ENCODE measurements at places on chromosomes 5 and 9. TPM values are rescaled to one million over a fixed set of nuclear protein-coding genes. Genes with fewer than 3 reads are reported as not detected.
A peak's percentile ranks its signal among the peaks of the same experiment; 100 is the strongest.

- DNase-seq, result peak; percentile 68
Observed at GRCh38 chr5:43037636-43038495, 2.3 kb downstream of the ANXA2R start.

DNA sequence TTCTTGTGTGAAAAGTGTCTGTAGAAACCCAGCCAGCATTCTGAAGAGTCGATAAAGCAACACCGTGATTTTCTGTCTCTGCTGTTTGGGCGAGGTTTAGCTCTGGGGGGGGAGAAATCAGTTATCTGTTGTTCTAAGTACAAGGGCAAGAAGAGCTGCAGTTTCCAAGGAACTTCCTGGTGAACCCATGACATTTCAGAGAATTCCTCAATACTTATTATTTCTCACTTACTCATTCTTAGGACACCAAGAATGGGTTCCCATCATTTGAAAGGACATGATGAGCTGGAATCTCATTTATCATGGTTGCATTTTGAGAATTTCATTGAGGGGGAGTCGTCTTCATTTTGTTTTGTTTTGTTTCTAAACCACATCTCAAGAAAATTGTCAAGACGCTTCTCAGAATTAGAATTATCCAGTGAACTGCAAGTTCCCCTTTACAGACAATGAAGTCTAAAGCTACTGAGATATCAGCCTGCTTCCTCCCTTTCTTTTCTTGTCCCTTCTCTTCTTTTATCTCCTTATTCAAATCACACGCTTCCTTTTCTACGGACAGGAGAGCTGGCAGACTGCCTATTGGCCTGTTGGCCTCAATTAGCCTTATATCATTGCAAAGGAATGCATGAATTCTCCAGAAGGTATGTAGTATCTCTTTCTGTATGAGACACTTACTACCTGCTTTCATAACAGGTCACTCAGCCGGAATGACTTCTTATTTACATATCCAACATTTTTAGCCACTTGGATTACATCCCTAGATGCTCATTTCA is 53.7 kb downstream of the ZNF462 start:
- no peak for DNase-seq

DNA sequence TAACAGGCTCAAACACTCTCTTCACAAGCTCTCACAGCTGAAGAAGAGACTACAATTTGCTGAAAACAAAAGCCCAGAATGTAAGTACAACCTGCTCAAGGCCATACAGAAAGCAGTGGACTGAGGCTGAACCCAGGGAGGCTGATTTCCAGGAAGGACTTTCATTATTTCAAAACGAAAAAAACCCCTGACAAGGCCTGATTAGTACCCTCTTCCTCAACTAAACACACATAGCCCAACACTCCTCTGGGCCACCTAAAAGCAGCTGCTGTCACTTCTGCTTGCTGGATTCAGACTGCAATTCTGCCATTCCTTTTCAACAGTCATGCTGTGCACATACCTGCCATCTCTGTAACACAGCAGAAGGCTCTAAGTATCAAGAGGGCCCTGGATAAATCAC is 18.2 kb downstream of the NRG2 start:
- no peak for DNase-seq

Gene SLC6A7
- 33.1 TPM for polyA plus RNA-seq

DNA sequence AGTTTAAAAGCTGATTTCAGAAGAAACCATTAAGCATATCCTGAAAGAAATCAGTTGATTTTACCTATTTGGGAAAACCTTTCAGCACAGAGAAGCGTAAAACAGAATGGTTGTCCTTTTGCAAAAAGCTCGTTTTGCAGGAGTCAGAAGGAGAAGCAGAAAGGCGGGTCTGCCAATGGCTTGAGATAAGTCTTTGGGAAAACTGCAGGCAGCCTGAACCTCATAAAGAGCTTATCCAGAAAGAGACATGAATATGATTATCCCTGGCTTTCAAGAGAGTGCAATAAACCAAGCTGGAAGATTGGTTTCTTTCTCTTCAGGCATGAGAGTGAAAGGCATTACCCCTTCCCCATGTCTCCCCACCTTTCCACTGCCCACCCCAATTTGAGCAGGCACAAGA is 353.3 kb downstream of the ARHGEF28 start:
- no peak for DNase-seq

DNA sequence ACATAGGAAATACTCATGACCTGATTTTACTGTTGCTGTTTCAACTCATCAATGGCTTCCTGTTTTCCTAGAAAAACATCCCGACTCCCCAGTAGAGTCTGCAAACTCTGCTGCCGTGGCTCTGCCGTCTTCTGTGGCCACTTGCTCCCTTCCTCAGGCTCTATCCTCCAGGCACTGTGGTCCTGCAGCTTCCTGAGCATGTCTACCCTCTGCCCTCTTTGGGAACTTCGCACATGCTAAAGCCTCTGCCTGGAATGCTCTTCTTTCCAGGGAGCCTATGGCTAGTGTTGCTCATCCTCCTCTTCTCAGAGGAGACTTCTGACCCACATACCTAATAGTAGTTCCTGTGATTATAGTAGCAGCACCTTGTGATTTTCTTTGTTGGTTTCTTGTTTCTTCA is 256.9 kb downstream of the MAN2A1 start:
- DNase-seq, result no peak

DNA sequence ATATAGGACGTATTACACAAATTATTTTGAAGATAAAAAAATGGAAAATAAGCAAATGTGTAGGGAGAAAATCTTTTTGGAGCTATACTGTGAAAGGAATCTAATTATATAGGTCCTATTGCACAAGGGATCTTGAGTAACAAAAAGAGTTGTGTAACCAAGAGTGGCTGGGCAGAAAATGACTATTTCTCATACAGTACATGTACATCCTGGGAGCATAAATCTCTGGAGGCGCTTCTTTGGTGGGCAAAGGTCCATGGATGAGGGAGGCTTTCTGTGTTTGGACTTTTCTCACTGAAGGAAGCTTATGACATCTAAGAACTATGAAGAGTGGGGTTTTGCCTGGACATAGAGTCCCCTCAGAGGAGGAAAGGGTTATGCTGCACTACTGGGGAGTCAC is 29.8 kb downstream of the ANKS6 start:
- DNase-seq, result no peak

Gene TXNDC8
- not detected for polyA plus RNA-seq

Gene OSMR
- 4.2 TPM for polyA plus RNA-seq

- no peak for DNase-seq
Observed at GRCh38 chr5:152364172-152364571, 40.9 kb downstream of the NMUR2 start.

Gene FABP6
- 4.9 TPM for polyA plus RNA-seq

GRCh38 chr9:121727295-121728020 is 76.0 kb downstream of the DAB2IP start:
- DNase-seq, result no peak

Data from spinal cord (tissue), 10 donors.